Amniotic stem cell (primary cell): ENCODE measurements at places on chromosomes 4 and X.
A peak's percentile ranks its signal among the peaks of the same experiment; 100 is the strongest.

- no peak for DNase-seq
Observed at GRCh38 chr4:53240573-53240972, 125.3 kb downstream of the SCFD2 start.

GRCh38 chrX:135974279-135974856 lies 580 bp upstream of the MMGT1 start:
- no peak for DNase-seq

DNA sequence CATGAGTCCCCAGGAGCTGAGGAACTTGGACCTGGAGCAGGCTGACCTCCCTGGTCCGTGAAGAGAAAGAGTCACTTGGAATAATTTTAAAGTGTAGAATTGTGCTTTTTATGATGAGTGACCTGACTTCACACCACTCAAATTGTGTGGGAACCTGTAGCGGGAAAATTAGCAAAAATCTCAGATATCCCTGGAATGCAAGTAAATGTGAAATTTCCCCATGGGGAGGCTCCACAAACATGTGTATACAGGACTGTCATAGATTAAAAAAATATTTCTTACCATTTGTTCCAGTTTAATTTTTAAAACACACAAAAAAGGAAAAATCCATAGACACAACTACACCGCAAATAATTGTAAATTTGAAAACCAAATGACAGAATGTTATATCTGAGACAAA lies 1079.6 kb upstream of the PABPC4L start:
- no peak for DNase-seq

DNA sequence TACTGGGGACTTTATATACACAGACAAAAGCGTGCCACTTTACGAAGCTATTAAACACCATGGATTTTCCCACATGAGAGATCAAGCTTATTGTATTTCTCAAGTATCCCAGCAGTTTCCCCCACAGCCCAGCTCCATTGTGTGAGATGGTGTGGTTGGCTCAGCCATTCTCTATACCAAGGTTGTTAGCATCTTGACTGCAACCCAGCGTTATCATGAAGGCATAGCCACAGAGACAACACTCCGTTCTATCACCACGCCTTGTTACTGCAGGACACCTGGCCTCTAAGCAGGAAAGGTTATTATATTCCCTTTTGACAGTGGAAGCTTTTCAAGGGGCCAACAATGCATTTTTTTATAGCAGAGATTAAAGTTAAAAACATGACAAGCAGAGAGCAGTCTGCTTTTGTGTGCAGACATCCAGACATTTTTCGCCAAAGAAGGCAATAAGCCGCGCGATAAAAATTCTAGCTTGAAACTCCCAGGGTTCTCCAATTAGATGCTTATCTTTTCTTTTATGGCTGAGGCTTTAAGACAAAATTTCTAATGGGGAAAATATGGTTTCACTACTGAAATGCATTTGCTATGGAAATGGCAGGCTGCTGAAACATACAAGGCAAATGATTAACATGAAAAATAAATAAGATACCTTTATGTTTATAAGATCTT lies 206.1 kb downstream of the MID1 start:
- no peak for DNase-seq

- DNase-seq: no peak
Observed at GRCh38 chrX:120251471-120252011, 929 bp downstream of the ZBTB33 start.

DNA sequence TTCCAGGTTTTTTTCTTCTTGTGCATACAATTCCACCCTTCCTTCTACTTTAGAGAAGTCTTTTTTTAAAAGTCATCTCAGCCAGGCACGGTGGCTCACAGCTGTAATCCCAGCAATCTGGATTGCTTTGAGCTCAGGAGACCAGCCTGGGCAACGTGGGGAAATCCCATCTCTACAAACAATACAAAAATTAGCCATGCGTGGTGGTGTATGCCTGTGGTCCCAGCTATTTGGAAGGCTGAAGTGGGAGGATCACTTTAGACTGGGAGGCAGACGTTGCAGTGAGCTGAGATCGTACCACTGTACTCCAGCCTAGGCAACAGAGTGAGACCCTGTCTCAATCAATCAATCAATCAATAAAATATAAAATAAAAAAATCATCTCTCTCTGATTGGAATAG lies 14.8 kb downstream of the ELOVL6 start:
- no peak for DNase-seq

DNA sequence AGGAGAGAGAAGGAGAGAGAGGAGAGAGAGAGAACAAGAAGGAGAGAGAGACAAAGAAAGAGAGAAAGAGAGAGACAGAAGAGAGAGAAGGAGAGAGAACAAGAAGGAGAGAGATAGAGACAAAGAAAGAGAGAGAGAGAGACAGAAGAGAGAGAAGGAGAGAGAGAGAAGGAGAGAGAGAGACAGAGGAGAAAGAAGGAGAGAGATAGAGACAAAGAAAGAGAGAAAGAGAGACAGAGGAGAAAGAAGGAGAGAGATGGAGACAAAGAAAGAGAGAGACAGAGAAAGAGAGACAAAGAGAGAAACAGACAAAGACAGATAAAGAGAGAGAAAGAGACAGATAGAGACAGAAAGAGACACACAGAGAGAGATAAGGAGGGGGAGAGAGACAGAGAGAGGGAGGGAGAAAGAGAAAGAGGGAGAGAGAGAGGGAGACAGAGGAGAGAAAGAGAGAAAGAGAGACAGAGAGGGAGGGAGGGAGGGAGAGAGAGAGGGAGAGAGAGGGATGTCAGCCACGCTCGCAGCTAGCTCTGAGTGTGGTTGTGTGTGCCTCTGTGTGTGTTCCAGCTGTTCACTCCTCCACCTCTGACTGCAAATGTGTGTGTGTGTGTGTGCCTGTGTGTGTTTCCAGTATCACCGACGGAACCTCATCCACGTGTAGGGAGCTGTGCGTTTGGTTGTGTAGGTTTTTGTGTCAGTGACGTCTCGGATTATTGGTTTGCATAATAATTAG lies 105.8 kb downstream of the CRLF2 start:
- DNase-seq: no peak

DNA sequence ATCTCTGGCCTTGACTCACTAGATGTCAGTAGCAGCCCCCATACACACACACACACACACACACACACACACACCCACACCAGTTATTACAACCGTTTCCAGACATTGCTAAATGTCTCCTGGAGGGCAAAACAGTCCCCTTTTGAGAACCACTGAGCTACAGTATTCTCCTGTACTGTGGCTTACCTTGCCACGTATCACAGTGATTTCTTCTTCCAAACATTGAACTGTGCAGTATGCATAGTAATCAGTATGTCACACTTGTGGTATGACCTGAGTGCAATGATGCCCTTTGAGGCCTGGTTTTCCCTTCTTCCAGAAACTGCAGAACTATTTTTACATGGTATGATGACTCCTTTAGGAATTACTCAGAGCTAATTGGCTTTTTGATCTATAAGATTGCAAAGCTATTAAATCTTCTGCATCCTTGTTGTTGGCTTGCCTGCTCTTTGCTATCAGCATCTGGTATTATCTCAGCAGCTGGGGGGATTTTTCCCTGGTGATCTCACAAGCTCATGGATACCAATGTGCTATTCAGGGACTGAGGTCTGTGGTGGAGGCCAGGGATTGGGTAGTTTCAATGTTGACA lies 3.6 kb upstream of the THOC2 start:
- peak; percentile 24 for DNase-seq

- peak; percentile 7 for DNase-seq
Observed at GRCh38 chrX:24838629-24839028, 144.9 kb downstream of the POLA1 start.

DNA sequence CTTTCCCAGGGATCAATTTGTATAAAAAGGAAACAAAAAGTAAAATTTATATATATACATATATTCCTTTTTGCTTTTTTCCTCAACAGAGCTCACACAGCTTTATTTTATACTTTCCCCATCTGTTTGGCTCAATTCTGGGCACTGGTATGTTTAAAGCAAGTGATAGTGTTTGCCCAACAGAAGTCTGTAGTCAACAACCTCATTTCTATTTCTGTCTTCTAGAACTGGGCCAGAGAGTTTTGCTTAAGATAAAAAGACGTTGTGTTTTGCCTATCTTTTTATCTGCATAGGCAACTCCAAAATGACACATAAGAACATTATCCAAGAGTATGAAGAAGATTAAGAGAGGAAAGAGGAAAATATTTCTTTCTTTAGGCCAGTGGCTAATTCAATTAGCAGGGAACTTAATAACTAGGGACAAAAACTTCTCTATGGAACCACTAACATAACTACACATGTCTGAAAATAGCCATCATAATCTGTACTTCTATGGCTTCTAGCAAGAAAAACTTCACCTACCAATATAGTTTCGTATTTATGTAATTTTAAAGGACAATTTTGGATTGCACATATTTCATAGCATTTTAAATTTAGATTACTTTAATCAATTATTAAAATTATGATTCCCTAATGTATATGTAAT lies 1300.5 kb downstream of the ARAP2 start:
- no peak for DNase-seq

DNA sequence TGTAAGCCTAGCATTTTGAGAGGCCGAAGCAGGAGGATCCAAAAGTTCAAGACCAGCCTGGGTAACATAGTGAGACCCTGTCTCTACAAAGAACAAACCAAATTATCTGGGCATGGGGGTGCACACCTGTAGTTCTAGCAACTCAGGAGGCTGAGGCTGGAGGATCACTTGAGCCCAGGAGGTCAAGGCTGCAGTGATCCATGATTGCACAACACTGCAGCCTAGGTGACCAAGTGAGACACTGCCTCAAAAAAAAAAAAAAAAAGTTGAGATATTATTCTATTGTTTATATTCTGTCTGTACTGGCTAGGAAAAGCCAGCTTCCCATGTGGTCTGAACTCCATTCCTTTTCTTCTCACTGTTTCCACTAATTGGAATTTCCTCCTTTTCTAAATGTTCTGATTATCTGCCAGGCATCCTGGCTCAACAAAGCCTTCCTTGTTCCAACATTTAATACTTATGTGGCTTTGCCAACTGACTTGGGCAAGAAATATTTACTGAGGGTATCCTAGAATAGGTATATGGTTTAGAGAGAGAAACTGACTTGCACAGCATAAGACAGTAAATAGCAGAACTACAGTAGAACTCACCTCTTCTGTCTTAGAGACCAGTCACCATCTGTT lies 175.2 kb upstream of the ADAMTS3 start:
- no peak for DNase-seq

DNA sequence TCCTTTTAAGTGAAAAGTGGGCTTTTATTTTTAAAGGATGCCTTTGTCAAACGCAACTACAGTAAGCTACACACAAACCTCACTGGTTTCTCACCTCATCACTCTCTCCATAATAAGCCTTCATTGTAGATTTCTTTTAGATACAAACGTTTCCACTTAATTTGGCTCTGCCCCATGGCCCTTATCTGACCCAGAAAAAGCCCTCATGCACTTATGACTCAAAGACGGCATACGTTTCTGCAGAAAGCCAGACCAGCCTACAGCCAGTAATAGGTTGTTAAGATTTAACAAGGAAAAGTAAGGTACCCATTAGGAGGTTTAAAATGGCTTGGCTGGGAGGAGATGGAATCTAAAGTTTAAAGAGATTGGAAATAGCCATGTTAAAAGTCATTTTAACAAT lies 914.6 kb upstream of the INTU start:
- no peak for DNase-seq

- DNase-seq: no peak
Observed at GRCh38 chr4:37767546-37767945, 58.9 kb upstream of the PGM2 start.

GRCh38 chrX:78796916-78797315 lies 49.4 kb downstream of the LPAR4 start:
- no peak for DNase-seq

DNA sequence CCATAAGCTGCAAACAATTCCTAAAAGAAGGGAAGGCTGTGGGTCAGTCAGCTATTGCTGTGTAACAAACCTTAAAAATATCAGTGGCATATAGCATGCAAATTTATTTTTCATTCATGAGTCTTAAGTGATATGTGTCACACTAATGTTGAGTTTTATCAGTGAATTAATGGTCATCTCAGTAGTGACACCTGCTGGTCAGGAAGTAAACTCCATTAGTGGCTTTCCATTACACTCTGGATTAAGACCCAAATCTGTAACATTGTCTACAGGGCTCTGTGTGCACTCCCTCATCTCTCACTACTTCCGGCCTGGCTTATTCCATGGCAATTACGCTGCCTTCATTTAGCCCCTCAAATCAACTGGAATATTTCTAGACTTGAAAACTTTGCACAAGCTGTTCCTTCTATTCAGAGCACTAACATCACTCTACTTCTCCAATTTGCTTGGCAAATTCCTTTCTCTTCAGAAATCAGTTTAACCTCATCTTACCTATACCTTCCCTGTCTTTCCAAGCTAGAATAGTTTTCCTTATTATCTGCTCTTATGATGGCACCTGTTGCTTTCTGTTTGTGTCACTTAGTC lies 217.3 kb upstream of the TAPT1 start:
- DNase-seq: peak; percentile 11

GRCh38 chr4:122821092-122821491 lies 5.5 kb upstream of the FGF2 start:
- no peak for DNase-seq

- DNase-seq: no peak
Observed at GRCh38 chr4:145251391-145251790, 71.0 kb upstream of the OTUD4 start.

DNA sequence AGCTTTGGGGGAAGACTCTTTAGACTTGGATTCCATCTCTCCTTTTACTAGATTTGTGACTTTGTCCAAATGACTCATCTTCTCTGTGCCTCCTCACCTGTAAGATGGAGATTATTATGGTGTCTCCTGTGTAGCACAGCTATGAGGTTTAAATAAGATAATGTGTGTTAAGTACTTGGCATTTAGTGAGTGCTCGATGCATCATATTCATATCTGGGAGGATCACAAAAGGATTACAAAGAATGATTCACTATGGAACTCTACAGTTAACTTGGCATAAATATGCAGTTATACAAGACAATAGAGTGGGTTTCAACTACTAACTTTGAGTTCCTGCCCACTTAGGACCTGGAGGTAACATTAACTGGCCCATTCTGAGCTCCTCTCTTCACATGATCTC lies 2.3 kb downstream of the GBA3 start:
- no peak for DNase-seq

DNA sequence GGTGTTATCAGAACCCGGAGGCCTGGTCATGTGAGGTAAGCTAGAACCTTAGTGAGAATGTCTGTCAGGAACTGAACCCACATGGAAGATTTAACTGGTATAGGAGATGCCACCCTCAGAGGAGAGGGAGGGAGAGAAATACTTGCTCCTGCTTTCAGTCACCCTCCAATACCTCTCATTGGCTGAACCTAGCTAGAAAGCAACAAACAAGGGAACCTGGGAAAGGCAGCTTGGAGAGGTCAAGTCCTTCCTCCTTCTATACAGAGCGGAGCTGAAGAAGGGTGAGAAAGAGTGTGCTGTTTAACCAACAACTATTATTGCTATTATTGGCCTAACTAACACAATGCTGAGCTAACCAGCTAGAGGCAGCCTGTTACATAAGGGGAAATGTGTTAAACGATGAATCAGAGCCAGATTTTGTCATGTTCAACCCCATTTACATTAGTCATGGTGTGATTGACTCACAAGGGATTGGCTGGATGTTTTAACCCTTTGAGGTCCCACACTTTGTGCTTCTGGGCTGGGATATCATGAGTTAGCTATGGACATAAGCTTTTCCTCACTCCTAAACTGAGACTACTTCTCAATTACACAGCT lies 96.5 kb upstream of the ESX1 start:
- DNase-seq: peak; percentile 4
